ENCODE measurements at places on chromosomes 3 and 15. TPM values are rescaled to one million over a fixed set of nuclear protein-coding genes. Genes with fewer than 3 reads are reported as not detected.

Gene ICE2
- total RNA-seq, result 19.4 TPM

Gene FBXO40
- not detected for total RNA-seq

Gene GOLGA8N
- 36.8 TPM for total RNA-seq

Gene PLSCR1
- total RNA-seq, result 116 TPM

Gene CYP1A2
- total RNA-seq, result not detected

DNA sequence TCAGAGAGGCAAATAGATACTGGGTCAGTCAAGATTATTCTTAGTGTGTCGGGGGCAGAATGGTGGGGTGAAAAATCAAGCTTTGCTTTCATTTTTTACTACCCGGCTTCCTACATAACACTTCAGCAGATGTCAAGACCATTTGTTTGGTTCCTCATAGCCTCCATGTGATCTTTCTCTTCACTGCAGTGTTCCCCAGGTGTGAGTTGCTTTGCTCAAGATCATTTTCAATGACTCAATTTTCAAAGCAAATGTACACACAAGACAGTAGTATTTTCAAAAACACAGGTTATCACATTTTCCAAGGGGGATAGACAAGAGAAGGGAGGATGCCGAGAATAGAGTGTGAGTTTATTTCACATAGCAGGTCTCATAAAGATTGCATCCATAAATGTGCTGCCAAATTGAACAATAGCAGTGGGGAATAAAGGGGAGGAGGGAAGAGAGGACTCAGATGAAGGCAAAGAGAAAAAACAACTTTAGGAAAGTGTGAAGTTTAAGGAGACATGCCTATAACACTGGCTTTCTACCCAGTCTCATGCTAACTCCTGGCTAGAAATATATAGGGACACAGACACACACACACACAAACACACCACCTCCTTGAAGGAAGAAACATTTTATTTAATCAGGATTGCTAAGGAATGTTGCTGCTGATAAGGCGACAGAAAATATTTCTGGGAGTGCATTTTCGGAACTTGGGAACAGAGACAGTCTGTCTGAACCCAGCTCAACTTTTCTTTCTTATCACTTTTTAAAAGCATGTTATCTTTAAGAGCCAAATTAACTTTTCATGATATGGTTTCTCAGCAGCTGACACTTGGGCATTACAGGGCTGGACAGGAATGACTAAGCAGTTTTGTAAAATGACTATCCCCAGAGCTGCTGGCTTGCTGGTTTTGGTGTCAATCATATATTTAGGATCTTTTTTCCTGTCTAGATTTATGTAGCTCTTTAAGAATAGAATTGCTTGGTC is 402.4 kb downstream of the RBMS3 start:
- H3K27me3 ChIP-seq, result no peaks in the 10 kb centered on the region
- peaks cover 10% of the 10 kb centered on the region for H3K4me1 ChIP-seq
- peak overlapping the region; percentile 62 for H3K27ac ChIP-seq
- peak overlapping the region; percentile 41 for H3K4me3 ChIP-seq
- DNase-seq, result no peak
- no peaks in the 10 kb centered on the region for H3K36me3 ChIP-seq

GRCh38 chr15:70031713-70032112 is 66.0 kb downstream of the TLE3 start:
- no peaks in the 10 kb centered on the region for H3K36me3 ChIP-seq
- H3K4me1 ChIP-seq, result no peaks in the 10 kb centered on the region
- H3K27ac ChIP-seq, result no peak overlapping the region
- H3K4me3 ChIP-seq, result no peak overlapping the region
- no peaks in the 10 kb centered on the region for H3K27me3 ChIP-seq

GRCh38 chr15:86558252-86558651 is 478.6 kb downstream of the AGBL1 start:
- H3K4me1 ChIP-seq, result no peaks in the 10 kb centered on the region
- H3K36me3 ChIP-seq, result no peaks in the 10 kb centered on the region
- DNase-seq, result no peak
- H3K27me3 ChIP-seq, result no peaks in the 10 kb centered on the region
- no peak overlapping the region for H3K4me3 ChIP-seq

DNA sequence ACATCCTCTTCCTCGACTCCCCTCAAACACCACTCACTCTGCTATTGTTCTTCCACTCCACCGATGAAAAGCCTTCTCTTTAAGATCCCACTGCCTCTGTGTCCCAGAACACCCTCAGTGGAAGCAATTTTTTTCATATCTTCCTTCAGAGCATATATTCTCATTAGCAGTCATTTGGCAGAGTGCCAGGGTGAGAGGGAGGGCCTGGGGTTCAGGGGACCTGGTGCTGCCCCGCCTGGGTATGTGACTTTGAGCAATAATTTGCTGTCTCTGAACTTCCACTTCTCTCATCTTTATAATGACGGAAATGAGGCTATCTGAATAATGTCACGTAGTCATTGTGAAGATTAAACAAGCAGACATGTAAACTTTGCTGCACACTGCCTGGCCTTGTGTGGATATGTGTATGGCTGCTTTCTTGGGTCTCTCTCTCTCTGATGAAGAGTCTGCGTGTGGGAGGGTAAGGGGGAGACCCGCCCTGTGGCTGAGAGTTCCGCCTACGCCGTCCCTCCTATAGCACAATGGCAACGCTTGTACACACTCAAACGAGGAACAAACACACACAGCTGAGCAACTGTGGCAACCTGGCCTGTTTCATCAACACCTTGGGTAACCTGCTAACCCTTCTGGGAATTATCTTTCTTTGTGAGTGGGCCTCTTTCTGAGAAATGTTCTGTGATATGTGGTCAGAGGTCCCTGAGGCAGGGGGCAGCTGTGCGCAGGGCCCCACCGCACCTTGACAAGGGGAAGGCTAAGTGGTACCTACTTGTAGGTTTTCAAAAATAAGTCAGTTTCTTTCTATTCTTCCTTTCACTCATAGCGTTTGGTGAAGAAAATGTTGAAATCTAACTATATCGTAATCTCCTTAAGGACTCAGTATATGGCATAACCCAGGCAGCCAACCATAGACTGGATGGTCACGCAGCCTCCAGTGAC is 369.8 kb downstream of the SV2B start:
- DNase-seq, result no peak
- H3K4me1 ChIP-seq, result no peaks in the 10 kb centered on the region
- H3K27me3 ChIP-seq, result no peaks in the 10 kb centered on the region
- H3K4me3 ChIP-seq, result no peak overlapping the region
- H3K36me3 ChIP-seq, result no peaks in the 10 kb centered on the region

- DNase-seq, result no peak
- no peak overlapping the region for H3K27ac ChIP-seq
- H3K4me1 ChIP-seq, result no peaks in the 10 kb centered on the region
- no peak overlapping the region for H3K4me3 ChIP-seq
- no peaks in the 10 kb centered on the region for H3K27me3 ChIP-seq
Measured at GRCh38 chr3:188106887-188107830, 46.8 kb upstream of the LPP start.

GRCh38 chr3:14849638-14850230 is 31.0 kb downstream of the FGD5 start:
- H3K27ac ChIP-seq, result no peak overlapping the region
- no peak overlapping the region for H3K4me3 ChIP-seq
- DNase-seq, result no peak

DNA sequence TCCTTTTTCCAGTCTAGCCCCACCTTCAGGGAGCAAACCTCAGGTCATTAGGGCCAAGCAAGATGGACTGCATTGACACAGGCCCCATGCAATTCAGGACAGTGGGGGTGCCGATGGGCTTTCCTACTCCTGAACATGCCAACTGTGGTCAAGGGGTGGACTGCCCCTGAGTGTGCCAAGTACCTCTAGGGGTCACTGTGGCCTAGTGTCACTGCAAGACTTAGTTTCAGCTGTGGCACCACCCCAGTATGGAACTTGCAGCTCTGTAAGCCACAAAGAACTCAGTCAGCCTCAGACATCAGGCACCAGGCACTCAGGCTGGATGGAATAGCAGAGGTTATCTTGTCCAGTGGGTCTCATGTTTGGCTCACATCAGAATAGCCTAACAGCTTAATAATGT is 32.3 kb downstream of the EXOG start:
- H3K27me3 ChIP-seq, result no peaks in the 10 kb centered on the region
- H3K27ac ChIP-seq, result no peak overlapping the region
- H3K4me3 ChIP-seq, result no peak overlapping the region
- peaks cover 19% of the 10 kb centered on the region for H3K36me3 ChIP-seq
- no peak for DNase-seq
- no peaks in the 10 kb centered on the region for H3K4me1 ChIP-seq

DNA sequence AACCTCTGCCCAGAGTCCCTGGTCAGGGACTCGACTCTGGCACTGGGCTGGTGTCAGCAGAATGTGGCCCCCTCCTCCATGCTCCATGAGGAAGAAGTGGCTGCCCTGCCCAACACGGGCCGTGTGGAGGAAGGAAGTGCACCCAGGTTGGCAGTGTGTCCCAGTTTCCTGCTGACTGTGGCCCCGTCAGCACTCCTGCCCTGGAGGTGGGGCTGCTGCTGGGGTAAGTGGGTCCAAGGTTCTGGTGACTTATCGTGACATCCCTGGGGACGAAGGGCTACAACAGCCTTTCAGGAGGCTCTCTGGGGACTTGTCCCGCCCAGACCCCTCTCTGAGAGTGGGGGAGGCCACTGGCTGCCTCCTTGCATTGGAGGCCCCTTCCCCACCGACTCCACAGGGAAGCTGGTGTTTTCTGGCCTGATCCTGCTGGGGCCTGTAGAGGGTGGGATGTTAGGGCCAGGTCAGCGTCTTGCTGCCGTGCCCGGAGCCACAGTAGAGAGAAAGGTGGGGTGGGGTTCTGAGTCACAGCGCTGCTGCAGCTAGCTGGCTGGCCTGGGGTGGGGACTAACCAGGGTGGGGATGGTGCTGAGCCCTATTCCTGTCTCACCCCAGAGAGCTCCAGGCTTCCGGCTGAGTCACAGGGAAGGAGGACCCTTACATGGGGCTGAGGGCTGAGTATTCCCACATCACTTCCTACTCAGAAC is 10.5 kb downstream of the SEMA4B start:
- no peaks in the 10 kb centered on the region for H3K36me3 ChIP-seq
- no peaks in the 10 kb centered on the region for H3K4me1 ChIP-seq
- no peak overlapping the region for H3K27ac ChIP-seq
- no peak for DNase-seq
- H3K27me3 ChIP-seq, result no peaks in the 10 kb centered on the region

- H3K27ac ChIP-seq, result peak overlapping the region; percentile 30
- no peaks in the 10 kb centered on the region for H3K4me1 ChIP-seq
- no peaks in the 10 kb centered on the region for H3K27me3 ChIP-seq
- H3K4me3 ChIP-seq, result no peak overlapping the region
- H3K36me3 ChIP-seq, result no peaks in the 10 kb centered on the region
Measured at GRCh38 chr3:17133632-17134545, 249.1 kb downstream of the PLCL2 start.

- H3K4me1 ChIP-seq, result no peaks in the 10 kb centered on the region
- no peak overlapping the region for H3K27ac ChIP-seq
- DNase-seq, result no peak
- no peaks in the 10 kb centered on the region for H3K36me3 ChIP-seq
- H3K27me3 ChIP-seq, result no peaks in the 10 kb centered on the region
Measured at GRCh38 chr3:76044601-76045600, 259.6 kb upstream of the ZNF717 start.

GRCh38 chr3:182412066-182412465 is 381.2 kb upstream of the ATP11B start:
- DNase-seq, result no peak
- no peak overlapping the region for H3K4me3 ChIP-seq
- no peaks in the 10 kb centered on the region for H3K36me3 ChIP-seq
- H3K27me3 ChIP-seq, result no peaks in the 10 kb centered on the region
- no peak overlapping the region for H3K27ac ChIP-seq

DNA sequence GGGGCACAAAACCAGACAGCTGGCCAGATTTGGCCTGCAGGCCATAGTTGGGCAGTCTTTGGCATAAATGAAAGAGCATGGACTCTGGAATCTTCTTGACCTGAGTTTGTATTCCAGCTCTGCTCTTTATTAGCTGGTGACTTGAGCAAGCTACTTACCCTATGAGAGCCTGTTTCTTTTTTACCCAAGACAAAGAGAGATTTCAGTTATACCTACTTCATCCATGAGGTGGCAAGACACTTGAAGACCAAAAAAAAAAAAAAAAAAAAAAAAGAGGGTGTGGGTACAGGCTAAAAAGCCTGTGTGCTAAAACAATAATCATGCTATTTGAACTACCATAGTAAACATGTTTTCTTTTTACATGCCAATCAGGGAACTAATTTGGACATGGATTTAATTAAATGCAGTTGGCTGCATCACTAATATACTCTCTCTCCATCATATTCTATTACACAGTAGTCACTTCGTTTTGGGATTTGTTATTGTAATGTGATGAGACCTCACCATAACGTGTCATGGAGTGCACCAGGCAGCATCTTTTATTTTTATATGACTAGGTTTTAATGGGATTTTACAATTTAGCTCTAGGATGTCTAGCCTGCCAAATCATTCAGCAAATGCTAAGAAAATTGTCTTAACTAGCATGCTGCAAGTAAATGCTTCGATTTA is 109.2 kb upstream of the FHIT start:
- H3K27me3 ChIP-seq, result no peaks in the 10 kb centered on the region
- no peak overlapping the region for H3K27ac ChIP-seq
- no peaks in the 10 kb centered on the region for H3K4me1 ChIP-seq
- DNase-seq, result no peak

DNA sequence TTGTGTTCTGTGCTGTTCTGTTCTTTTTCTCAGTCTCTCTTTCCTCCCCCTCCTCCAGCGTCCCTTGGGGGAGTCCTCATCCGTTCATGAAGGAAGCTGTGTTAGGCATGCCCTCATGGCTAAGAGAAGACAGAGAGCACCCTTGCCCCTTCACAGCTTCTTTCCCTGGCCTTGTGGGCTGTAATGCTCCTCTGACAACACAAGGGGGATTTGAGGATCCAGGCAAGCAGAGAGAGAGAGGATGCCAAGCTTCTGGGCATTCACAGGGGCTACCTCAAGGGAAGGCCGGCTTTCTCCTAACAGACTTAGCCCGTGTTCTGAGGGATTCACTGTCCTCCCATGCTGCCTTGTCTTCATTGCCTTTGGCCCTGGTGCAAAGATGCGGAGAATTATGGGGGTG is 389.5 kb downstream of the LRTM1 start:
- no peak for DNase-seq
- H3K27me3 ChIP-seq, result no peaks in the 10 kb centered on the region
- no peak overlapping the region for H3K27ac ChIP-seq

GRCh38 chr3:106214641-106215040 is 345.8 kb upstream of the CBLB start:
- H3K4me1 ChIP-seq, result no peaks in the 10 kb centered on the region
- H3K27me3 ChIP-seq, result no peaks in the 10 kb centered on the region
- H3K36me3 ChIP-seq, result no peaks in the 10 kb centered on the region
- no peak for DNase-seq
- H3K27ac ChIP-seq, result no peak overlapping the region
- no peak overlapping the region for H3K4me3 ChIP-seq

DNA sequence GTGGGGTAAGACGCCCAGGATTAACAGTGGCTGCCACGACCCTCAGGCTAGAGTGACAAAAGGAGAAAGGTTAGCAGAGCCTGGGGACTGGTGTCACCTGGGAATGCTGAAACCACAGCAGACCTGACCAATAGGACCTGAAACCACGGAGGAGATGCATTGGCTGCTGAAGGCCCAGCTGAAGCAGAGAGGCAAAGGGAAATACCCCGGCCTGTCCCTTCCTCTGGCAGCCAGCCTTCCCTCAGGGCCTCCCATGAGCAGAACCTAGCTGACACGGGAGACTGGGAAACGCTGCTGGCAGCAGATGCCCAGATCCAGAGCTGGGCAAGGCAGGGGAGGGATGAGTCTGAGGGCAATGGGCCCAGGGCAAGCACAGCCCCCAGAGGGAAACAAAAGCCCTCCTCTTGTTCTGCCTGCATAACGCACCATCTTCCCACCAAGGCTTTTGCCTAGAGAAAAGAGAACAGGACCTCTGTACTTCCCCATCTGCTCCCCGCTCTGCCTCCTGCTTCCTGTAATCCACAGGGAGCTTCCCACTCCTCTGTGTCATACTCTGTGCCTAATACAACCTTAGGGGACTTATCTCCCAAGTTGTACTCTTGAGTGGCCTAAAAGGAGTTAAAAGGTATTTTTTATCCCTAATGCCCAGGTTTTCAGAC is 216.2 kb downstream of the ABHD5 start:
- H3K27ac ChIP-seq, result no peak overlapping the region
- no peaks in the 10 kb centered on the region for H3K36me3 ChIP-seq
- no peaks in the 10 kb centered on the region for H3K4me1 ChIP-seq
- no peaks in the 10 kb centered on the region for H3K27me3 ChIP-seq

All from thoracic aorta (tissue), 2 donors.